Stomach (tissue), 19 donors: ENCODE measurements at places on chromosomes 6 and 20. TPM values are rescaled to one million over a fixed set of nuclear protein-coding genes. Genes with fewer than 3 reads are reported as not detected.

LPA gene
- polyA plus RNA-seq: 0.25 TPM

NKAIN2 gene
- polyA plus RNA-seq: not detected

GRIK2 gene
- 0.06 TPM for polyA plus RNA-seq

IL17F gene
- polyA plus RNA-seq: not detected

DEFB132 gene
- not detected for polyA plus RNA-seq

SLC32A1 gene
- polyA plus RNA-seq: not detected

CYP21A2 gene
- polyA plus RNA-seq: 23.8 TPM

FAXC gene
- polyA plus RNA-seq: 8.0 TPM

PGC gene
- 8,432 TPM for polyA plus RNA-seq

ULBP3 gene
- polyA plus RNA-seq: 0.20 TPM

SPACA1 gene
- polyA plus RNA-seq: not detected

LGSN gene
- polyA plus RNA-seq: 0.06 TPM

TRIM15 gene
- polyA plus RNA-seq: not detected

TENT5A gene
- 3.7 TPM for polyA plus RNA-seq

BTNL2 gene
- not detected for polyA plus RNA-seq

NKX2-4 gene
- not detected for polyA plus RNA-seq

ACSS1 gene
- 37.7 TPM for polyA plus RNA-seq

SLC4A11 gene
- 0.46 TPM for polyA plus RNA-seq

PRDM13 gene
- not detected for polyA plus RNA-seq

PM20D2 gene
- 4.6 TPM for polyA plus RNA-seq
